ENCODE measurements at places on chromosomes 4 and X.

- no peak for DNase-seq
Observed at GRCh38 chr4:13783800-13784411, 156.4 kb upstream of the BOD1L1 start.

GRCh38 chrX:102067966-102068723 is 57.3 kb upstream of the TCEAL2 start:
- DNase-seq = no peak

- DNase-seq = no peak
Observed at GRCh38 chrX:154486396-154487207, at the start of gene UBL4A. TSS of gene UBL4A (minus strand) at chrX:154486615. CDS start at chrX:154486584, 31 bp downstream.

DNA sequence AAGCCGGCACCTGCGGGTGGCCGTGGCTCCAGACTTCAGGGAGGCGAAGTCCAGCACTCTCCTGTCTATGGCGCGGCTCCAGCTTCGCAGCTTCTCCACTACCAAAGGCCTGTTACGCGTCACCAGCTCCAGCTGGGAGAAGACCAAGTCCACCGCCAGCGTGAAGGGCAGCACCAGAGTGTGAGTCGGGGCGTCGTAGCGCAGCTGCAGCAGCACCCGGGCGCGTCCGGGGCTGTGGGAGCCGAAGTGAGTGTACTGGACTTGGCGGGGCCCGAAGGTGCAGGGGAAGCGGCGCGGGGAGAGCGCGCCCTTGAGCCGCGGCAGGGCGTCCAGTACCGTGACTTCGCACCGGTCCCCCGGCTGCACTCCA is 444 bp downstream of the FREM3 start:
- DNase-seq = no peak

- DNase-seq = peak; percentile 25
Observed at GRCh38 chrX:116282751-116283150, 112.2 kb downstream of the AGTR2 start.

GRCh38 chrX:136745215-136746173 is 35.2 kb downstream of the ARHGEF6 start:
- no peak for DNase-seq

All from AG09319 (cell line).